HFFc6 (cell line): ENCODE measurements at places on chromosomes 11 and 22. TPM values are rescaled to one million over a fixed set of nuclear protein-coding genes. Genes with fewer than 3 reads are reported as not detected.

GRCh38 chr22:32985899-32986765, 72.0 kb downstream of the SYN3 start:
- no peak overlapping the region for H3K27ac ChIP-seq
- peaks cover 21% of the 10 kb centered on the region for H3K4me1 ChIP-seq
- no peaks in the 10 kb centered on the region for H3K36me3 ChIP-seq

GRCh38 chr11:14905104-14906033, 13.3 kb upstream of the CYP2R1 start:
- H3K36me3 ChIP-seq, result no peaks in the 10 kb centered on the region
- peaks cover 5% of the 10 kb centered on the region; the same call in 1 of the 2 replicates for H3K4me1 ChIP-seq
- peak overlapping the region; percentile 69; the same call in 1 of the 2 replicates for H3K4me3 ChIP-seq
- no peak overlapping the region for H3K27ac ChIP-seq

- H3K27ac ChIP-seq, result no peak overlapping the region
- no peak overlapping the region for H3K4me3 ChIP-seq
- peaks cover 37% of the 10 kb centered on the region for H3K4me1 ChIP-seq
- DNase-seq, result no peak
- peaks cover 7% of the 10 kb centered on the region; the same call in 1 of the 2 replicates for H3K36me3 ChIP-seq
These were observed 7.2 kb downstream of the APLP2 start for GRCh38 chr11:130076778-130077481.

- H3K27ac ChIP-seq, result no peak overlapping the region
- no peak overlapping the region for H3K4me3 ChIP-seq
- H3K27me3 ChIP-seq, result no peaks in the 10 kb centered on the region
These were observed 168.9 kb upstream of the CHORDC1 start for GRCh38 chr11:90391756-90392155.

The SEPTIN3 gene
- 0.04 TPM in 1 of 3 replicates, not detected in the others for total RNA-seq

The TMEM45B gene
- not detected in 2 replicates for total RNA-seq

- H3K4me1 ChIP-seq, result peaks cover 28% of the 10 kb centered on the region
- H3K27ac ChIP-seq, result no peak overlapping the region
- no peak overlapping the region for H3K4me3 ChIP-seq
- peaks cover 18% of the 10 kb centered on the region for H3K27me3 ChIP-seq
- DNase-seq, result peak; percentile 10
These were observed 34.5 kb downstream of the COMMD9 start for GRCh38 chr11:36254713-36255112.

The TEX12 gene
- not detected in 3 replicates for total RNA-seq

DNA sequence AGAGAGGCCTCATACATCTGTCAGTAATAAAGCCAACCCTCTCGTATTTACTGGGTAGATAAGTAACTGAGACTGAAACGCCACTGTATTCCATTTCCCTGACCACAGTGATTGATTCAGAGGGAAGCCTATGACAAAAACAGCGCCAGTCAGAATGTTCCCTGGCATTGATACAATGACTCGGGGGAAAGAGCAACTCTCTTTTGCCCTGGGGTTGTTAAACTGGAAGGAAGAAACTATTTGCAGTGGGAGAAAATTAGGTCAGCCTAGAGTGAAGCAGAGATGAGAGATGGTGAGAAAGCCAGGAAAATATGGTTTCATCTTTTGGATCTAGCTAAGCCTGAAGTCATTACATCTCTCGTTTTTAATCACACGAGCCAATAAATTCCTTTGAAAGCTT, 48.6 kb upstream of the RBFOX2 start:
- peak; percentile 53 for DNase-seq
- H3K27ac ChIP-seq, result peak overlapping the region; percentile 31
- H3K36me3 ChIP-seq, result no peaks in the 10 kb centered on the region
- H3K4me1 ChIP-seq, result peaks cover 21% of the 10 kb centered on the region

- no peak overlapping the region; the same call in 1 of the 2 replicates for H3K27ac ChIP-seq
- H3K4me3 ChIP-seq, result no peak overlapping the region
- H3K36me3 ChIP-seq, result no peaks in the 10 kb centered on the region
- DNase-seq, result peak; percentile 61
These were observed 3.1 kb downstream of the CSNK2A3 start for GRCh38 chr11:11349870-11350337.

The CADM1 gene
- not detected in 3 replicates for total RNA-seq

DNA sequence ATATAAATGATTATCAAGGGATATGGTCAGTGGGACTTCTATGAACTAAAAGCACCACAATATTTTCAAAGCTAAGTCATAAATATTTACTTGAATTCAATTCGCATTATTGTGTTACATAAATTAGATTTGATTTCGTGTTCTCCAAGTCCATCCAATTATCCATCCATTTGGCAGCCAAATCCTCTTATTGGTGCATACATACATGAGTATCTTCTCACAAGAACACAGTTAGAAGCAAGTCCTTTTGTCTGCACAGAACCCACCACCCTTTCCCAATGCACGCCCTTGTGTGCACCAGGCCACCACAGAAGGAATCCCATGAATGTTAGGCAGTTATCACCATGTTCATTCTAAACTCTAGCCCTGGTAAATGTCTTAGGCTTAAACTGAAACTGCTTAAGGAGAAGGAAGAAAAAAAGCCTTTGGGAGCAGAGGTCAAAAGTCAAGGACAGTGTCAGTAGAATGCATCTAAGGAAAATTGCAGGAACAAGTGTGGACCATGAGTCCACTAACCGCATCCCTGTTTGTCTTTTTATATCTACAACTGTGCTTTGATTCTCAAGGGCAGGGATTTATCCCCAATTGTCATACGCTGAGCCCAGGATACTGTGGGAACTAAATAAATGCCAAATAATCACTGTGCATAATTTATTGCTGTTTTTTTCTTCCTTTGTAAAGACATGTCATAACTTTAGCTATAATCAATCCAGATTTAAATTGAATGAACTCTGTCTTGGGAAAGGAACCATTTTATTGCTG, 108.2 kb upstream of the DDI1 start:
- H3K27me3 ChIP-seq, result no peaks in the 10 kb centered on the region; the same call in 1 of the 2 replicates
- no peaks in the 10 kb centered on the region for H3K36me3 ChIP-seq
- no peak for DNase-seq
- H3K4me1 ChIP-seq, result peaks cover 15% of the 10 kb centered on the region

DNA sequence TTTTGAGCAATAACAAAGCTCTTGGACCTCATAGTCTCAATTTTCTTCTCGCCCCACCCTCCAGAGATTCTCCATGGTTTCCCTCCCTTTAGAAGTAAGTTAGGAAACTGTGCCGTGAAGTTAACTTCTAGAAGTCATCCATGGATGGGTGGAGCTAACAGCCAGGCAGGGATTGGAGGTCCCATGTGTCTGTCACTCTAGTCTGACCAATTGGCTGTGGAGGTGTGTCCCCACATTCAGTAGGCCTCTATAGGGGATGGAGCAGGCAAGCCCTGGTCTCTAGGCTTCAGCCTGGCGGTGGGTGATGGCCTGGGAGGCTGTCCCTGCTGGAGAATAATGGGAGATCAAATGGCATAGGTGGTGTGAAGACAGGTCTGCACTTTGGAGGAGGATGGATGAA, 50.7 kb downstream of the TP53I11 start:
- peaks cover 59% of the 10 kb centered on the region for H3K27me3 ChIP-seq
- DNase-seq, result peak; percentile 82
- H3K4me3 ChIP-seq, result no peak overlapping the region
- H3K27ac ChIP-seq, result no peak overlapping the region
- no peaks in the 10 kb centered on the region for H3K36me3 ChIP-seq

DNA sequence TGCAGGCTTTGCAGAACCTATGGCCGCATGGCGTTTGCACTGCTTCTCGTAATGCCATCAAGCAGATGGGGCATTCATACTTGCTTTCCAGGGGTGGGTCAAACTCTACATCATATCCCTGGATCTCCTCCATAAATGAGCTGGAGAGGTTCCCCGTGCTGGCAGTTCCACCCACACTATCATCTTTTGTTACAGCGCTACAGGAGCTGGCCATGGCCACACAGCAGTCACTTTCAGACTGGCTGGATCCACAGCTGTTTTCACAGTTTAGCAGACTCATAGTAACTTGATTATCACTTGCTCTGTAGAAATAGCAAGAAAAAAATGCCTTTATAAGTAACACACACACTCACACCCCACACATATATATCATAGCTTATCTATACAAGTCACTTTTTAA, 8.8 kb downstream of the TRAF6 start:
- H3K4me3 ChIP-seq, result peak overlapping the region; percentile 43
- peak overlapping the region; percentile 80 for H3K27ac ChIP-seq
- H3K36me3 ChIP-seq, result peaks cover 13% of the 10 kb centered on the region

The MYEOV gene
- total RNA-seq, result 51.8 to 92.6 TPM (median 66.9 TPM) in 3 replicates

DNA sequence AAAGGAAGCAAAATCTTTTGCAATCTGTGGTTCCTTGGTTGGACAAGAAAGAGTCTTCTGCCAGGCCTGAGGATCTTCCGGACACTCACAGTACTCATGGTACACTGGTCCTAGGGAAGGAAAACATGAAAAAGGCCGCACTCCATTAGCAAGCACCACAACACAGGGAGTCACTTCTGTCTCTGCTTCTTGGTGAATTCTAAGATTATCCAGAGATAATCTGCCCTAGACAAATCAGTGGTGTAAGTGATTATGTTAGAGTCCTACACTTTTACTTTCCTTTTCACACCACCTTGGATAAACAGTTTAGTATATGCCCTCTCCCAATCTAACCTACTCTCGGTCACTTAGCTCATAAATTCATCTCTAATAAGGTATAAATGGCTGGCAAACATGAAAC, 11.9 kb downstream of the POGLUT3 start:
- no peak for DNase-seq
- peaks cover 7% of the 10 kb centered on the region for H3K4me1 ChIP-seq
- no peaks in the 10 kb centered on the region for H3K27me3 ChIP-seq
